Fibroblast of skin of abdomen (primary cell): ENCODE measurements at places on chromosomes 16 and 17.
A peak's percentile ranks its signal among the peaks of the same experiment; 100 is the strongest.

- no peak for DNase-seq
Observed at GRCh38 chr16:74901606-74902005, 83.3 kb downstream of the WDR59 start.

- no peak for DNase-seq
Observed at GRCh38 chr17:2040219-2040827, 1.5 kb upstream of the OVCA2 start.

DNA sequence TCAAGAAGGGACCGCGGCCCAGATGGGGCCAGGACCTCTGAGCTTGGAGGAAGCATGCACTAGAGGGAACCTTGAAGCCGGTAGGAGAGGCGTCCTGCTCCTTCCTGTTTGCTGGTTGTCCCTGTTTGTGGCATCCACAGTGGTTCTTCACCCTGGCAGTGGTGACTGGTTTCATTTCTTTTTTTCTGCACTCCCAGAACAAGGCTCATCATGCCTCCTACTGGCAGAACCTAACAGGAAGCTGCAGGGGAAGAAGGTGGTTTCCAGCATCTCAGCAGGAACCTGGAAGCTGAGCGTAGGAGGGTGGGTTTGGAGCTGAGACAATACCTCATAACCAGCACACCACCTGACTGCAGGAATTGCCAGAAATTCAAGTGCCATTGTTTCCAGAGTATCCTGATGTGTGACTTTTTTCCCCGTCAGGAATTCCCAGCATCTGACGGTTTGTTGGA, 5.8 kb downstream of the TMEM231 start:
- peak; percentile 7 for DNase-seq

- peak; percentile 62 for DNase-seq
Observed at GRCh38 chr17:43905985-43906852, 1.1 kb downstream of the MPP2 start.
